Hematopoietic multipotent progenitor cell treated with erythropoietin and hydrocortisone succinate and interleukin-3 and kit ligand, for 4 days (in vitro differentiated cells): ENCODE measurements at places on chromosomes 16 and 17.

DNA sequence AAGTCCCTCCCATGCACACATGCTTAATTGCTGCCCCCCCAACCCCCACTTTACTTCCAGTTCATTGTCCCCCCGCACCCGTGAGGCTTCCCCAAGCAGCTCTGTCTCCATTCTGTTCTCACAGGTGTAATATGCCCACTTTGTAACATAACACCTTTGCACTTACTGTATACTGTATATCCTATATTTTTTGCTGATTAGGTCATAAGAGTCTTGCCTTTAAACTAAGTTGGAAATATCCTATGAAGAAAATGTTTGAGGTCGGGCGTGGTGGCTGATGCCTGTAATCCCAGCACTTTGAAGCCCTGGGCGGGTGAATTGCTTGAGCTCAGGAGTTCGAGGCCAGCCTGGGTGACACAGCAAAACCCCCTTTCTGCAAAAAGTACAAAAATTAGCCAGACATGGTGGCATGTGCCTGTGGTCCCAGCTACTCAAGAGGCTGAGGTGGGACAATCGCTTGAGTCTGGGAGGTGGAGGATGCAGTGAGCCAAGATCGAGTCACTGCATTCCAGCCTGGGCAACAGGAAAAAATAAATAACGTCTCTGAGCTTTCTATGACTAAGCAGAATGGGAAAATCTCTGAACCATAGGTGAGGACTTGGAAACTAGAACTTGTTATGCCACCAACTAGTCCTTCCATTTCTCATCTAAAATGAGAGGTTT, 76.1 kb downstream of the TNRC6C start:
- DNase-seq, result no peak

GRCh38 chr16:50252082-50252611, 14.2 kb upstream of the ADCY7 start:
- no peak for DNase-seq

- DNase-seq, result no peak
Measured at GRCh38 chr17:77936881-77937280, 21.6 kb upstream of the TNRC6C start.

- no peak for DNase-seq
Measured at GRCh38 chr16:75254359-75254837, 3.0 kb upstream of the BCAR1 start.

DNA sequence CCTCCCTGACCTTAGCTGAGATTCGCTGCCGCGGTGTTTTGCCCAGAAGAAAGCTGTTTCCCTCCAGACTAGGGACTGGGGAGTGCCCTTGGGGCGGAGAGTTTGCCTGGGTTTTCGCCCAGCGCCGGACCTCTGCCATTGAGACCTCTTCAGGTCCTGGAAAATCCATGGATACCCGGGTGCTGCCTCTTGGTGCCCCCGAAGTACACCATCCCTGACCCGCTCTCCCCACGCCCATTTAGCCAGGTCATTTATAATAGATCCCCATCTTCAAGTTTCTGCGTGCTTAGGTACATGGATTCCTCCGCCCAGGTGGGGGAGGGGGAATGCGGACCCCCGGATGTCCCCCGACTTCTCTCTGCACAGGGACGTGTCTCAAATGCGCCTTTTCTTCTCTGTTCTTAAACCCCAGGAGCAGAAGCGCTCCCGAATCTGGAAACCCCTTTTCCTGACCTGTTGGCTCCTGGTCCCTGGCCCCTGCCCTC, 15.0 kb upstream of the CBX8 start:
- DNase-seq, result no peak

GRCh38 chr16:15885560-15886001, 2.8 kb downstream of the CEP20 start:
- DNase-seq, result peak; percentile 69

- peak; percentile 38 for DNase-seq
Measured at GRCh38 chr17:2853283-2854142, 57.3 kb downstream of the RAP1GAP2 start.

GRCh38 chr16:52117171-52117570, 429.8 kb downstream of the TOX3 start:
- no peak for DNase-seq

DNA sequence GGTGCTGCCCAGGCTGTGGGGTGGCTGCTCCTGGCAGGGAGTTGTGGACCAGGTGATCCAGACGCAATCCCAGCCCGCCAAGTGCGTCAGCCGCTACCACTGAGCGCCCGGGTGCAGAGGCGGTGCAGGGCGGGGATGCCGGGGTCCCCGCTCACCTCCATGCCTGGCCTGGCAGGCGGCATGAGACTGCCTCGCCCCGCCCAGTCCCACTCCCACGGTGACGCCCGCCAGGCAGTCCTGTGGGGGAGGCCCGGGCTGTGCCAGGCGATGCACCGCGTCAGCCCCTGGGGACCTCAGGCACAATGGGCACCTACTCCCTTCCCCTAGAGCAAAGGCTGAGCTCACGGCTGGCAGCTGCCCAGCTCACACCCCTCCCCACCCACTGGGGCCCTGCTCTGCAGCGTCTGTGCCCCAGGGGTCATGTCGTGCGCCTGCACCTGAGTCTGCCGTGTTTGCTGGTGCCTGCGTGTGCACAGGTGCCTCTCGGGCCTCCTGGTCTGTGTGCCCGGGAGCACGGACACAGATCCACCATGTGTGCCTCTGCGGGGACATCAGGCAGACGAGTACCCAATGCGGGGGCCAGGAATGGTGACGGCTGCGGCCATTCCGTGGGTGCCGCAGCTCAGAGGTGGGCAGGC, 5.3 kb downstream of the RPUSD1 start:
- DNase-seq, result no peak

GRCh38 chr17:37642681-37643080, 565 bp downstream of the DDX52 start:
- DNase-seq, result peak; percentile 54

- DNase-seq, result peak; percentile 38
Measured at GRCh38 chr17:10731408-10731879, 1.6 kb upstream of the TMEM220 start.
